ENCODE measurements at places on chromosomes 2 and 18.

DNA sequence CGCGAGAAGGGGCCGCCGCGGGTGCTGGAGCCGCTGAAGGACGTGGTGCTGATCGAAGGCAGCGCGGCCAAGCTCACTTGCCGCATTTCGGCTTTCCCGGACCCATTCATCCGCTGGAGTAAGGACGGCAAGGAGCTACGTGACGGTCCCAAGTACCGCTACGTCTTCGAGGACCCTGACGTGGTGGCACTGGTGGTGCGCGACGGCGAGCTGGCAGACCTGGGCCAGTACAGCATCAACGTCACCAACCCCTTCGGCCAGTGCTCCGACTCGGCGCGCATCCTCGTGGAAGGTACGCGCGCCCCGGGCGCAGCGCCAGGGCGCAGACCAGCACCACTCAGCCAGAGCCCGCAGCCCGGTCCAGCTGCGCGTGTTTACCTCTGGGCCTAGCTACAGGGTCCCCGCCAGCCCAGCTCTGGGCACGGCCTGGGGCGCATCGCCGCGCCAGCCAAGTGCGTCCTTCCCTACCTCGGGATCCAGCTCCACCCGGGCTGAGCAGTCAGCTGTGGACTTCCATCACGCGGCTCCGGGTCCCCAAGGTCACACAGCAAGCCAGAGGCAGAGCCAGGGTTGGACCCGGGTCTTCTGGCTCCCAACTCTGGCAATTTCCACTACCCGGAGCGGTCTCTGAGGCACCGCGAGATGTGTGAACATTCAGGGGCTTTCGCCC lies 1.7 kb upstream of the GMPPA start:
- H3K27me3 ChIP-seq, result no peaks in the 10 kb centered on the region
- H3K4me3 ChIP-seq, result peak overlapping the region; percentile 73
- DNase-seq, result peak; percentile 40
- H3K36me3 ChIP-seq, result peaks cover 10% of the 10 kb centered on the region
- H3K27ac ChIP-seq, result peak overlapping the region; percentile 99

GRCh38 chr2:239939736-239940483 lies 85.2 kb downstream of the NDUFA10 start:
- no peak for DNase-seq
- no peaks in the 10 kb centered on the region for H3K4me1 ChIP-seq
- H3K4me3 ChIP-seq, result no peak overlapping the region

- H3K4me3 ChIP-seq, result no peak overlapping the region
- no peaks in the 10 kb centered on the region for H3K36me3 ChIP-seq
- peaks cover 15% of the 10 kb centered on the region for H3K4me1 ChIP-seq
Measured at GRCh38 chr2:47226923-47227220, 71.8 kb upstream of the STPG4 start.

DNA sequence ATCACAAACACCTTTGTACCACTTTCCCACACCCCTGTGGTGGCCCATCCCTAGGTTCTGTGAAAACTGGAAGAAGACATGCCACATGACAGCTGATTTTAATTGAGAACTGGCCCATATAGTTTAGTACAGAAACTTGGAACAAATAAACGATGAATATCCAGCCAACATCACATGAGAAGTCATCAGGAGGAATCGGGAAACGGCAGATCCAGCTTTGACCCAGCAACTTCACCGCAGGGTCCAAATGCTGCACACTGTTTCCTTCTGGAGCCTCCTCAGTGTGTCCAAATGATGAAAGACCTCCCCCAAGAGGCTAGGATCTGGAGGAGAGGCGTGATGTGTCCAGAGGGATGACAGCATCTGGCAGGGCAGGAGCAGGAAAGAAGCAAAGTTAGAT lies 75.5 kb downstream of the COPS8 start:
- peaks cover 12% of the 10 kb centered on the region for H3K4me1 ChIP-seq
- peak; percentile 86 for DNase-seq
- no peaks in the 10 kb centered on the region for H3K27me3 ChIP-seq
- no peak overlapping the region for H3K4me3 ChIP-seq
- H3K27ac ChIP-seq, result peak overlapping the region; percentile 54

DNA sequence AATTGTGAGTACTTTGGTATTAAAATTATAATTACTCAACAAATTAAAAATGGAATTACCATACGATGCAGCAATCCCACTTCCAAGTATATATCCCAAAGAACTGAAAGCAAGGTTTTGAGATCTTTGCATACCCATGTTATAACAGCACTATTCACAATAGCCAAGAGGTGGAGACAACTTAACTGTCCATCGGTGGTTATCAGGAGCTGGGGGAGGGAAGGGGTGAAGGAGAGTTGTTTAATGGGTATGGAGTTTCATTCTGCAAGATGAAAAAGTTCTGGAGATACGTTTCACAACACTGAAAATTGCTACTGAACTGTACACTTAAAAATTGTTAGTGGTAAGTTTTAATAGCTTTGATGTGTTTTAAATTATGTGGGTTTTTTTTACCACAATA lies 25.7 kb downstream of the RAB10 start:
- peaks cover 7% of the 10 kb centered on the region for H3K4me1 ChIP-seq
- H3K36me3 ChIP-seq, result no peaks in the 10 kb centered on the region
- H3K27me3 ChIP-seq, result no peaks in the 10 kb centered on the region
- no peak overlapping the region for H3K4me3 ChIP-seq
- no peak for DNase-seq

GRCh38 chr2:15596968-15597367 lies 5.3 kb downstream of the DDX1 start:
- peaks cover 68% of the 10 kb centered on the region for H3K36me3 ChIP-seq
- no peak overlapping the region for H3K27ac ChIP-seq
- H3K27me3 ChIP-seq, result no peaks in the 10 kb centered on the region
- DNase-seq, result no peak
- H3K4me3 ChIP-seq, result no peak overlapping the region
- peaks cover 22% of the 10 kb centered on the region for H3K4me1 ChIP-seq

All from tibial artery (tissue), 4 donors.